SHP77 (cell line): ENCODE measurements at places on chromosomes 2 and 18.

- no peak for DNase-seq
Measured at GRCh38 chr2:78561876-78562275, 463.6 kb upstream of the REG3G start.

- no peak for DNase-seq
Measured at GRCh38 chr2:102619414-102620319, at the start of gene SLC9A2. Gene SLC9A2, plus strand, starts transcription at chr2:102619553. Its CDS starts 296 bp downstream, at chr2:102619849.

GRCh38 chr2:74448771-74449170, 6.1 kb upstream of the INO80B start:
- DNase-seq, result no peak

GRCh38 chr2:3641181-3641580, 16.8 kb upstream of the ALLC start:
- no peak for DNase-seq

- no peak for DNase-seq
Measured at GRCh38 chr18:53360501-53361443, 863.7 kb downstream of the MBD2 start.

- peak; percentile 68 for DNase-seq
Measured at GRCh38 chr2:28717339-28717758, 34.3 kb upstream of the PPP1CB start.

GRCh38 chr2:196153480-196153879, 17.9 kb downstream of the STK17B start:
- DNase-seq, result no peak

- DNase-seq, result peak; percentile 21
Measured at GRCh38 chr2:42974721-42975717, 182.6 kb upstream of the HAAO start.

DNA sequence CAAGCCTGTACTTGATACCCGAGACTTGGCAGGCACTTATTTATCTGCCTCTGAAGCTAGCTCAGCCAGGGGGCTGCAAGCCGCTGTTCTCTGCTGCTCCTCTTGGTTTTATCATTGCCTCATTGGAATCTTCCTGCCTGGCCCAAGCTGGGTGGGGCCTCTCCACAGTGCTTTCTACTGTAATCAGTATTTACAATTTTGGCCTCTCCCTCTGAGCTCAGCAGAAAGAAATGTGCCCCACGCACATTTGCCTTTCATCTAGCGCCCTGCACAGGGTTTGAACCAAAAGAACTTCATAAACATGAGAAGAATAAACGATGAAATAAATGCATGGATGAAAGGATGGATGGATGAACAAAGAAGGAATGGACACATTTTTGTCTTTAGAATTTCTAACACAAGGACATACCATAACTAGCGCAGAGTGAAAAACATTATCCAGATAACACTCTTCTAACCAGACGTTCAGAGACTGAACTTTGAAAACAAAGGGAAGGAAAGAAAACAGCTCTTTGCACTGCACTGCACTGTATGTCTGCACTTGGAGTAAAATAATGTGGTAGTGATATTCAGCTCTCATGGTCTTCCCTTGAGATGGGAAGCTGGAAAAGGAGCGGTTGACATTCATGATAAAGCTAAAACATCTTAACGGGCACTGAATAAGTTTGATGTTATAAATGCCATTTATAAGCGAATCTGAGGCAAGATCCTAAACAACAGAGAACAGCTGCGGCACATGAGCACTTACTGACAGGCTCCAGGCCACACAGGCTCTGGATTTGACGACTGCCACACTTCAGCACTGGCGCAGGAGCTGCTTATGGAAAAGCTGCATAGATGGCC, 86.8 kb upstream of the SP3 start:
- no peak for DNase-seq

- DNase-seq, result peak; percentile 11
Measured at GRCh38 chr2:21372654-21373053, 248.9 kb downstream of the TDRD15 start.

DNA sequence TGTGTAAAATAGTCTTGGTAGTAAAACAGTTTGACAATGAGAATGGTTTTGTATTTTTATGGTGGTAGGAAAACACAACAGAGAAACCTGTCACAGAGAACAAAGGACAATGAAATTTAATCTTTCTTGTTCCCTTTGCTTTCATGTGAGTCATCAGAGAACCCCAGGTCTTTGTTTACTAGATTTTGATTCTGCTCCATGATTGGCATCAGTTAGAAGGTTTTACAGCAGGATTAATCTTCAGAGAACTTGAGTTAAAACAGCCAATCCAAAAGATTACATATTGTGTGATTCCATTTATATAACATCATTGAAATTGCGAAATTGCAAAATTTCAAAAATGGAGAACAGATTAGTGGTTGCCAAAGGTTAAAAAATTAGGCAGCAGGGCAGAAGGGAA, 2.5 kb downstream of the APLF start:
- no peak for DNase-seq

- no peak for DNase-seq
Measured at GRCh38 chr2:15307526-15307925, 253.6 kb downstream of the NBAS start.

- DNase-seq, result no peak
Measured at GRCh38 chr2:95276244-95276887, 2.1 kb downstream of the PROM2 start.

DNA sequence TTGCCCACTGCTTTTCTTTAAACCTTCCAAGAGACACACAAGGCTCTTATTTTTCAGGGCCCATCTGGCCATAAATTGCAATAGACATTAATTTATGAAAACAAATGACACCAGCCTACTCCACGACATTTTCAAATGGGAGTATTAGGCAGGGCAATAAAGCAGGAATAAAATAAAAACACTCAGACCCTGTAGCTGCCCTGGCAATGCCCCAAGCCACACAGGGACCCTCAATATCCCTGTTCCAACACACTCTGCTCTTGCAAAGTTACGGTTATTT, 550.8 kb upstream of the TNP1 start:
- DNase-seq, result no peak

DNA sequence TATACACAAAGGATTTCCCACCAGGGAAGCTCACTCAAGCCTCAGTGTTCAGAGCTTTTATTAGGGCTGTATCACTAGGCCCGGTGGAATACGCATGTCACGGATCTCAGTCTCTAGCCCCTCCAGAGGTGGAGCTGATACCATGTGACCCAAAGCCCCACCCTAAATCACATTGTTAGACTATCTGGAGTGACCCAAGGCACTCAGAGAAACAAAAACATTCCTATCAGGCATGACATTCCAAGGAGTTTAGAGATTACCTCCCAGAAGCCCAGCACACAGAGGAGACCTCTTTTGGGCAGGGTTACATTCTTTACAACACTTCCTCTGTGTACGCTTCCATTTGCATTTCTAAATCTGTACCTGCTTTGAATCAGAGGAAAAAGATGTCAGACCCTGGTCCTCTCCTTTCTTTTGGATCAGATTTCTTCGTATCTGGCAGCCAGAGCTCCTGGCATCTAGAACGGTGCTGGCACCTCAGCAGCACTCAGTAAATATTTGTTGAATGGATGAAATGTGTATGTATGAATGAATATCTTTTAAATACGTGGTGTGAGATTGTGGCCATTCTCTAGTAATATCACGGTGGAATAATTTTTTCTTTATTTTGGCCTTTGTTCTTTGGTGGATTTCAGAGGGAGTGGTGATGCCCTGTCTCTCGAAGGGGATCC, 37.7 kb upstream of the SMAD2 start:
- no peak for DNase-seq

DNA sequence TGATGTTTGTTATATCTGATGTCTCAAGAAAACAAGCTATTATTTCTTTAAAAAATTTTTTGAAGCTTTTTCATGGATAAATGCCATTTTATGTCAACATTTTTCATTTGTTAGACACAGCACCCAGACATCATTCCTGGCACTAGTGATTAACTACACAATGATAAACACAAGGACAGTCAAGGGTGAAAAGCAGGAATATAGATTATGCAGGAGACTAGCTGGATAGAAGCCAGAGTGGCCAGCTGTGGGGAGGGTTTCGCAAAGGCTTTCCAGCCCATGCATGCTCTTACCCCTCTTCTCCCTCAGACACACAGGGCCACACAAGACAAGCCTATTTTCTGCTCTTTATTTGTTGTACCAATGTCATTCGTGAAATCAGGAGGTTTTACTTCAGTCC, 127.1 kb upstream of the TTC39C start:
- peak; percentile 86 for DNase-seq

DNA sequence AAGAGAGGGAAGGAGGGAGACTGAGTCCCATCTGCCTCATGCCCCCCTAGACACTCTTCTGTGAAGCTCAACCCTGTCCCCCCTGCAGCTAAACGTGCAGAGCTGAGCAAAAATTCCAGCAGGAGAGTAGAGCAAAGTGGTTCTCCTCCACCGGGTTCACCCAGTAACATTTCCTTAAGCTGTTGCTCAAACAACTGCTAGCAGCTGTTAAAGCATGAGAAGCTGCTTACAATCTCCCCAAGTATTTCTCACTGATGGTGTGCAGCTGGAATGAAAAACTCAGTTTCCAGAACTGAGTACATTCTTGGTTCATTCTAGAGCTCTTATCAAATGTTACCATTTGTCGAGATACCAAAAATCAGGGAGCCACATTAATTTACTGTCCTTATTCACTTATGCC, 92.3 kb downstream of the STK39 start:
- DNase-seq, result no peak

DNA sequence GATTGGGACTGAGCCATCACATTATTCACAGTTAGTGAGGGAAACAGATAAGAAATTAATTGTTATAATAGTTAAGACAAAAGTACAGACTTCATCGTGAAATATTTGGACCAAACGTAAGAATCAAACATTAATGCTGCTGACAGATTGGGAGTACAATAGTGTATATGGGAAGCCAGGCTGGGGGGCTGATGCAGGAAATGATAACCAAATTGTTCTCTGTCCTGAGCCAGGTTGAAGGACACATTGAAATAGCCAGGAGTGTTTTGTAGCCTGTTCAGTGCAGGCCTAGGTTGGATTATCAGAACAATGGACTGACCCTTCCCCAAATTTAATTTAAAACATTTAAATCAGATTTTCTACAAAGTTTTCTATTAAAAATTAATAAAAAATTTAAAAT, 203.2 kb downstream of the BABAM2 start:
- no peak for DNase-seq

DNA sequence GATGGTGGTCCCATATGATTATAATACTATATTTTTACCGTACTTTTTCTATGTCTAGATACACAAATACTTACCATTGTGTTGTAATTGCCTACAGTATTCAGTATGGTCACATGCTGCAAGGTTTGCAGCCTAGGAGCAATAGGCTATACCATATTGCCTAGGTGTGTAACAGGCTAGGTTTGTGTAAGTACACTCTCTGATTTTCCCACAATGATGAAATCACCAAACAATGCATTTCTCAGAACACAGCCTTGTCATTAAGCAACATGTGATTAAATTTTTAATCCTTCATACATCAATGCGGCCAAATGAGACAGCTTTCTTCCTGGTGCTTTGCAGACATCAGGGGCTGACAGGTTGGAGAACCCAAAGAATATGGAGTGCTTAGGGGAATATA, 37.3 kb downstream of the ADD2 start:
- no peak for DNase-seq

GRCh38 chr2:155203178-155203577, 504.7 kb downstream of the KCNJ3 start:
- DNase-seq, result no peak
